ENCODE measurements at places on chromosomes 1 and 21. TPM values are rescaled to one million over a fixed set of nuclear protein-coding genes. Genes with fewer than 3 reads are reported as not detected.

DNA sequence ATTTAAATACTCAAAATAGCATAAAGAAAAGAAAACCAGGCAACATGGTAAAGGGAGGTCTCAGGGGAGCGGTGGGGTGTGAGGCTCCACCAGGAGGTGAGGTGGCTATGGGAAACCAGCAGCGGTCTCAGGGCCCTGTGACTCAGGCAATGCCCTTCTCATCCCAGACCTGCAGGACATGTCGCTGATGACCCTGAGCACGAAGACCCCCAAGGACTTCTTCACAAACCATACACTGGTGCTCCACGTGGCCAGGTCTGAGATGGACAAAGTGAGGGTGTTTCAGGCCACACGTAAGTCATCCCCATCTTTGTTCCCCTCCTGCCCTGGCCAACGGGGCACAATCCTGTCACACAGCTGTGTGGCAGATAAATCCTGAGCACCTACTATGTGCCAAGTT is 31.5 kb downstream of the PADI4 start:
- DNase-seq: no peak

DNA sequence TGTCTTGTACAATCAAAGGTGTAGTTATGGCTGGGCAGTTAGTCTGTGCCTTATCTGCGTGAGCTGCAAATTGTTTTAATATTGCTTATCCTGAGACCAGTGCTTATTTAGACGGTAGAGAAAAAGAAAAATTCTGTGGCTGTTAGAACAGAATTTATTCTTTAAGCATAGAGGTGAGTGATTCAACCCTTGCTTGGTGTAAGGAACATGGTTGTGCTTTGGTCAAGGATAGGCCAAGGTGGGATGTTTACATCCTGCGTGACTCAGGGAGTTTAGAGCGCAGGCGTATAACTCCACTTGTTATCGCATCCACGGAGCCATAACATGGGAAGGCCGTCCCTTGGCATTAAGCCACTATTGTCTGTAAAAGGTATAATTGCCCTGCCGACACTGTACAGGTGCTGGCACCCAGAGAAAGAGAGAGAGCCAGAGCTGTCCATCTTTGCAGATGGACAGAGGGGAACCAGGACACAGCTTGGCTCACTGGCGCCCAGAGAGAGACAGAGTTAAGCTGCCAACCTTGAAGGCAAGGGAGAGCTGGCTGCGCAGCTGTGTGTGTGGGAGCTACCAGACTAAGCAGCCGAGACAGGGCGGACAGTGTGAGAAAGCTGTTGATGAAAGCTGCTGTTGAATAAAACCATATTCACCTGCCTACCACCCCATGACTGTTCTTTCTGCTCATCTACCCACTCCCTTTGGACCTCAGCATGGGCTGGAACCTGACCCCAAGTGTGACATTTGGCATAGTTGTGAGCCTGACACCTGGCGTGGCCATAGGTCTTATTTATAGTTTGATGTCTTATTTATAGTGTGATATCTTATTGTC is 200.4 kb downstream of the DYRK1A start:
- DNase-seq: no peak

DNA sequence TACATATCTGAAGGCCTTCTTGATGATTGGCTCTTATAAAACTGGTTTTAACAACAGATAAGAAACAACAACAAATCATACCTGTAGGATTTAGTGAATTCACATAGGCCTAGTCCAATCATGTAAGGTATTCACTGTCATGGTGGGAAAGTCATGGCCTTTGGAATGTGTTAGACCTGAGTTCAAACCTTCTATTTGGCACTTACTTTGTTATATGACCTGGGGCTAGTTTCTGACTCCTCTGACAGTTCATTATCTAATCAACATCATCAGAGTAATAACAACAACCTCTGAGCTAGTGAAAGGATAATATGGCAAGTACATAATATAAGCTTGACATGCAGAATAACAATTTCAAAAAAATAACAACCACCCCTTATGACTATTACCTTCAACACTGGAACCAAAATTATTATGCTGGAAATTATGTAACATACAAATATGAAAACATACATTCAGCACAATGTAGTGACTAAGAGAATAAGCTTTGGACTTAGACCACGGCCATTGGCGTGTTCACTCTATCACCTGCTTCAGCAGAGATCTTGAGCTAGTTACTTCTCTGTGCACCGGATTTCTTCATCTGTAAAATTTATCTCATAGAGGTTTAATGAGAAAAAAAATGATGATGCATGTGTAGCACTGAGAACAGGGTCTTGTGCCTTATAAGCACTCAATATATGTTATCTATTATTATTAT is 597.6 kb downstream of the LMO4 start:
- DNase-seq: no peak

- no peak for DNase-seq
Observed at GRCh38 chr21:34148826-34149558, 75.6 kb downstream of the MRPS6 start.

DNA sequence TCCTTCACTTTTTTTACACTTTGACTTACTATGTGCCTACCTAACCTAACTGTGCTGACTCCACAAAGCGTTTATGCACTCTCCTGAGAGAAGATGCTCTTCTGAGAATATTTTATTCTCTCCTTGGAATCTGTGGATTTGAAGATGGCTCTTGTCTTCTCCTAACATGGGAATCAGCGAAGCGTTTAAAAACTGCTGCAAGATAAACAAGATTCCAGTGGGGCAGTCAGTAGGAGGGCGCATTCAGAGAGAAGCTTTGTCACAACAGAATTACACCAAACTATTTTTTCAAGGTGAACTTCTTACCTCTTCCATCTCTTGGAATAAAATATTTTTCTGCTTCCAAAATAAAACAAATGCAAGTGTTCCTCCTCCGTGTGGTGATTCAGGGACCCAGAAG is 113.1 kb downstream of the FOXD2 start:
- DNase-seq: no peak

DNA sequence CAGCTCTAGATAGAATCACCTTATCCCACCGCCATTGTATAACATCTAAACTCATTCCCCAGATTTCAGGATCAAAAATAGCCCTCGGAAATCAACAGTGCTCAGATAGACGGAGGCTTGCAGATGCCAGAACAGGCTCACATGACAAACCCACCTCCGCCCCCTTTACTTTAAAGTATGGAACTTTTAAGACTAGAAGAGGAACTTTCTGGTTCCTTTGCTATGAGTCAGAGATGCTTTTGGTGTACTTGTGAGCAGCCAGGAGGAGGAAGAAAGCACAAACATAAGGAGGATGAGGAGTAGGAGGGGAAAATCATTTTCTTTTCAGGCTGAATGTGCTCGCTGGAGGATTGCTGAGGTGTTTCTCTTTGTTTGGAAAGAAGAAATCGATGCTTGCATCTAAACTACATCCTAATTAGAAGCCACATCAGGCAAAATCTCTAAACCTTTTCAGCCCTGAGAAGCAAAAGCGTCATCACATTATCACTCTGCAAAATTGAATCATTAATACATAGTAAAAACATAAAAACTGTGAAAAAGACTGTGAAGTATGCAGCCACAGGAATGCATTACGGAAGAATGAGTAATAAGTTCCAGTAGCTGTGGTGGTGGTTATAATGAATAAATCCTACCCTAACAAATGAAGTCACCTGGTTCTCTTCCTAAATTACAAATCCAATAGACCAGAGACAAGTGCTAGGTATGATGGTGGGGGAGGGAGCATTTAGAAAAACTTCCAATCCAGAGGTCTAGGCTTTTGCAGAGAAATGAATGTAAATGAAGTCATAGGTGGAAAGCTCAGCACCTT is 251.3 kb downstream of the KCNH1 start:
- peak; percentile 61 for DNase-seq

DNA sequence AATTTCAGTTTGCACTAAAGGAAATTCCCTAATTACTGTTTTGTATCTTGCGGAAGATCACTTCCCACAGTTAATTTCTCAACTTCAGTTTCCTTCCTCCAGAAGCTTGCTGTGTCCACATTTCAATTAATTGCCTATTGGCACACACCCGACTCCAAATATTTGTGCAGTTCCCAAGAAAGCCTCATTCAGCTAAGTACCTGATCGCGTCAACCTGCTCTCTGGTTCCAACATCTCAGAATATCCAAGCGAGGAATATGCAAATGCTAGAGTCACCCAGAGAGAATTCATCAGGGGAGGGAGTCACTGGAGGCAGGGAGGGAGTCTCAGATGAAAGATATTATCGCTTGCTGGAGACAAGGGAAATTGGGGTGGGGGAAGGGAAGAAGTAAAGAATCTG is 351.3 kb downstream of the RRAGC start:
- no peak for DNase-seq

Gene TFAP2E
- total RNA-seq: not detected

Gene SHE
- not detected for total RNA-seq

Gene DIP2A
- total RNA-seq: 14.3 TPM

Gene KRTAP13-2
- total RNA-seq: not detected

Gene LCE2A
- 9.9 TPM for total RNA-seq
